Foreskin keratinocyte (primary cell): ENCODE measurements at places on chromosomes 4 and X. TPM values are rescaled to one million over a fixed set of nuclear protein-coding genes. Genes with fewer than 3 reads are reported as not detected.

GRCh38 chr4:98639523-98639922 is 18.9 kb downstream of the TSPAN5 start:
- DNase-seq = no peak

Gene NUDT10
- 0.53 and 0.75 TPM in 2 replicates for total RNA-seq

Gene TEX13C
- not detected in 2 replicates for total RNA-seq

Gene MAGEA4
- total RNA-seq = not detected in 2 replicates

GRCh38 chrX:150506486-150506885 is 61.9 kb upstream of the MTM1 start:
- no peak for DNase-seq

- DNase-seq = no peak
These were observed 38.9 kb downstream of the WDR1 start for GRCh38 chr4:10077483-10078335.

DNA sequence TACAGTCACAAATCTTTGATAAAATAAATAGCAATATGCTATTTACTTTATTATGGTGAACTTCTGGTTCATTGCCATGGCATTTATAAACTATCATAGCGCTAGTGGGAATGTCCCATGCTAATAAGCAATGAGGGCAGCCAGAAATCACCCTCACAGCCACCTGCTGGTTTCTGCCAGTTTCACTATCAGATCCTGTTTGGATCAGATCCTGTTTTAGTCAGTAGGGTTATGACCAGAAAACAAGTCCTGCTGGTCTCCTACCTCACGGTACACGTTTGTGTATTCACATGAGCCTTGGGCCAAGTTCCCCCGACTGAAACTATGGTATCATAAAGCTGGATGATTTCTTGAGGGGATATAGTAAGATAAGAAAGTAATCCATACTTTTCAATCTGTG is 17.7 kb downstream of the FOXR2 start:
- no peak for DNase-seq

- DNase-seq = no peak
These were observed 297.7 kb upstream of the HAND2 start for GRCh38 chr4:173827707-173828106.
